Substantia nigra (tissue), 51 donors: ENCODE measurements at places on chromosomes 5 and 9.

DNA sequence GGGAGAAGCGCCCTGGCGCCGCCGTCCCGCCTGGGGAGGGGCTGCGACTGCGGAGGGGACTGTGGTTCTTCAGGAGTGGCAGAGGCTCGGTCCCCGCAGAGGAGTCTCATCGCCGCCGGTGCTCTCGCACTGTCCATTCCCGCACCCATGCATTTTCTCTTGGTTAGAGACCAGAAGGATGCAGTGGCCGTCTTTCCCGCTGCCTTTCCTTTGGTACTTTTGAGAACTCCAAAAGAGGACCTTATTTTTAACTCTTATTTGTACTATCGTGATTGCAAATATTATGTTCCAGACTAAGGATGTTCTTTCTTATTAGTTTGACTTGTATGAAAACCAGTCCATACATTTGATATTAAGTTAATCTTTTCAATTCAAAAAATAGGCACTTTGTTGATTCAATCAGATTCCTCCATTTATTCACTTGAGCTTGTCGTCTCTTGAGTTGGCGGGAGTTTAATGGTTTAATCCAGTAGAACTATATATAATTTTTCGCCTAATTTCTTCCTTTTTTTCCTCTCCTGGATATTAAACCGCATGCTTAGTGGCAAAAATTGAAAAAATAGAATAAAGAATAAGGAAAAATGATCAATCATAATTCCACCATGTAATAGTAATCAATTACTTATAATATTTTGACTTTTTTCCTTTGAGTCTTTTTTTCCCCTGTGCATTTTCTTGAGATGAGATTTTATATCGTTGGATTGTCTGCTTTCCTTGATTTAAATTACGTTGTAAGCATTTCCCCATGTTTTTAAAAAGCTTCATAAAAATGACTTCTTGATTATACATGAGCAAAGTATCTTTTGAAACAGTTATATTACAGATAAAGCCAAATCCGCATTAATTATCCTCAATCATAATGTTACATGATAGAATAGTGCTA is 861 bp downstream of the ZFYVE16 start:
- DNase-seq: peak; percentile 65

- DNase-seq: peak; percentile 47
Measured at GRCh38 chr9:121708768-121709488, 57.5 kb downstream of the DAB2IP start.

- no peak for DNase-seq
Measured at GRCh38 chr5:80780761-80781285, 126.0 kb upstream of the DHFR start.

DNA sequence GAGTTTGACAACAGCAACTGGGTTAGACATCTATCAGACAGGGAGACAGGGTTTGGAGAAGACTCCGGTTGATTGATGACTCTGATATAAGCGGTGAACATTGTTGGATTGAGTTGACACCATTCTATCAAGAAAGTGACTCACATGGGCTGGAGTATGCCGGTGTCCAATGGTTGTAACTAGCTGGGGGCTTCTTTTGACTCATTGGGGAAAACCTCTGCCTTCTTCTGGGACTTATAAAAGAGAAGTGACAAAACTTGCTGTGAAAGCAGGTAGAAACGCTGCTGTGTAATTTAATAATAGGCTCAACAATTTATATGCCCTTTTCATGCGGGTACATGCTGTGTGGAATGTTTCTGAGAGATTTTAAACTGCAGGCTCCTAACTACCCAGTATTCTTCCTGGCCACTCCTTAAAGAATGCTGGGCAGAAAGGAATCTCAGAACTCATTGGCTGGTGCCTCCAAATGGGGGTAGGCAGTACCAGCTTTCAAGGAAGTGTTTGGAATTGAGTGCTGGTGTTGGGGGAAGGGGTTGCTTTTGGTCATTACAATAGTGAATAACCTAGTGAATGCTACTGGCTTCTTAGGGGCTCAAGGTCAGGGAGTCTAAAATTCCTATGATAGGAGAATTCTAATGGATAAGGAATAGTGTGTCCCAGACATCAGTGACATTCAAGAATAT is 43.9 kb downstream of the FYB1 start:
- no peak for DNase-seq

- DNase-seq: no peak
Measured at GRCh38 chr5:124124711-124125229, 612.8 kb downstream of the CSNK1G3 start.

DNA sequence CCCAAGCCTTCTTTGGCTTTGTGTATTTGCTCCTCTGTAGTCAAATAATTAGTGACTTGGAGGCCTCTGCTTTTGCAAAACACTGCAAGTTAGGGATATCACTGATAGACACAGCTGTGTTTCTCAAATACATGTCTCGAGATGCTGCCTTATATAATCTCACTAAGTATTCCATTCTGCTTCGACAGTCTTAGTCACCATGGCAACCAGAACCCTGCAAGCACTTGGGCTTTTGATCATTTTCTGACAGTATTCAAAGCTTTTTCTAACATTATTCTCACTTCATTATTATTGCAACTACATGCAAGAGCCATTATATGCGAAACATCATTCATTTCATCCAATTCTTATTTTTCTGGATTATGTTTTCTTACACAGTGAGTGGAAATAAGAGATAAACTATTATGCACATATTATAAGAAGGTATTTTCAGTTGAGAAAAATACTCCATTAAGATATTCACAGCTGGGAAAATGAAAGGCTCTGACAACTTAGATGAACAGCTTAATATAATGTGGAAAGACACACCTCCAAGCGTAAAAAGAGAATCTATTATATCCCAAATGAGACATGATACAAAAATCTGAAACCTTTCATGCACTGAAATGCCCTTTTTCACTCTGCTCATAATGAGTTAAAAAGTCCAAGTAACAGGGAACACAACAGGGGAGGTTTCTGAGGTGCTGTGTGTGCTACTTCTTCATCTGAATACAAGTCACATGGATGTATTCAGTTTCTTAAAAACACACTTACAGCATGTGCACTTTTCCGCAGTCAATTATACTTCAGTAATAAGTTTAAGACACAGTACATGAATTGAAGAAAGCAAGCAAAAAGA is 93.9 kb downstream of the SCAI start:
- DNase-seq: no peak

DNA sequence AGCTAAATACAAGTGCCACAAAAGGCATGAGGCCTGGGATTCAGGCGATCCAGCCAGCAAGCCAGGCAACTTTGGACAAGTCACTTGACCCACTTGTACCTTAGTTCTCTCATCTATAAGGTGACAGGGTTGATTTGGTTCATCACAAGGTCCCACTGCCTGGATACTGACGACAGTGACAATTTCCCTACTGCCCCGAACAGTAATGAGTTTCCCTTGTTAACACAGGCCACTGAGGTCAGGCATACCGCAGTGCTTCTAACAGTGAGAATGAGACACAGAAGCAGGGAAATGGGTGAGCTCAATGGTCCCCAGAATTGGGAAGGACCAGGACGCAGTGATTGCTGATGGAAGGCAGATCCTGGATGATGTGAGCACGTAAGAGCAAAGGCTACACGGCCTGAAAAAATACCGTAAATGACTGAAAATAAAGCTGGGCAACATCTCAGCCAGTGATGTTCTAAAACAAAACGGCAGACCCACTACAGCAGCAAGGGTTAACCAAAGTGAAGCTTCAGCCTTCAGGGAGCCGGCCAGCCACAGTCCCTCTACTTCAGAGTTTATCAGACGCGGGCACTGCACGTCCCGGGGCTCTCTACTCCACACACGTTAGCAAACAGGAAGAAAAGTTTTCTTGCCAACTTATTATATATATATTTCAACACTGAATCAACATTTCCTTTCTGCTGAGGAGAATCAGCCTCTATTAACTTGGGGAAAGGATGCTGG is 846 bp downstream of the MGAT1 start:
- no peak for DNase-seq

- DNase-seq: no peak
Measured at GRCh38 chr5:163826201-163826600, 320.8 kb downstream of the MAT2B start.

- DNase-seq: no peak
Measured at GRCh38 chr5:138725153-138725817, 27.9 kb upstream of the CTNNA1 start.

- DNase-seq: no peak
Measured at GRCh38 chr9:110451726-110452125, 114.1 kb upstream of the TXNDC8 start.

DNA sequence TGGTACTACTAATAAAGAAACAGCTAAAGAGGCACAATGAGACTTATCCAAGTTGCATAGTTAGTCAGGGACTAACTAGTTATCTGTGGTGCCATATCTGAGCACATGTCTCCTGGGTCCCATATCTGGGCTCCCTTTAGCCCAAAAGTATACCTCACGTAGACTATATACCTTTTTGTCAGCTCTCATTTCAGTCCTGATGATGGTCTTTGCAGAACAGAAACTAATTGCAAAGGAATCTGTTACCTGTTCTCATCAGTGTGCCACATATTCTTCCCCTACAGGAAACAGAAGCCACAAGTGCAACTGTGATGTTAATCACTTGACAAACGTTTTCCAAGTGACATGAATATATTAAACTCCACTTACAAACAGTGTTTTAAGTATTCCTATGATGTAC is 395.2 kb downstream of the KIAA0825 start:
- no peak for DNase-seq

GRCh38 chr5:149757197-149757947 is 27.3 kb downstream of the PPARGC1B start:
- DNase-seq: no peak

GRCh38 chr9:136808806-136809158 is 1.0 kb downstream of the RABL6 start:
- DNase-seq: no peak

DNA sequence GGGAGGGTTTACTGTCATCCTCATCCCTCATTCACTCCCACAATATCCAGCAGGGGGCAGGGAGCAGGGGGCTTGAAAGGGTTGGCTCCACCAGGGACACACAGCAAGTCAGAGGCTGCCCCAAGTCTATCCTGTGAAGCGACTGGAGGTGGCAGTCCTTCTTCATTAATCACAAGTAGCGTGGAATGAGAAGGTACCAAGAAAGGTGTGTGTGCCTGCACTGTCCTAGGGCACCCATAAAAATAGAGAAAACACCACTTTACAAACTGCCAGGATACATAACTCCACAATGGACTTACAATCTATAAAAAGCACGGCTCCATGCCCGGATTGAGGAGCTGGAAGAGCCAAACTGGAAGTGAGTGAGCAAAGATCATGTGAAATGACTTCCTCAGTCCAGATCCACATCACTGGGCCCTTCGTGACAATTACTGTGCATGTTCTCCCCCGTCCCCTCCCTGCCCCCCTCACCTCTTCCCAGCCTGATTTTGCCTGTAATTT is 183.9 kb downstream of the SLIT3 start:
- no peak for DNase-seq

GRCh38 chr5:87061046-87061445 is 206.6 kb upstream of the RASA1 start:
- no peak for DNase-seq
